ENCODE measurements at places on chromosomes 4 and X.

DNA sequence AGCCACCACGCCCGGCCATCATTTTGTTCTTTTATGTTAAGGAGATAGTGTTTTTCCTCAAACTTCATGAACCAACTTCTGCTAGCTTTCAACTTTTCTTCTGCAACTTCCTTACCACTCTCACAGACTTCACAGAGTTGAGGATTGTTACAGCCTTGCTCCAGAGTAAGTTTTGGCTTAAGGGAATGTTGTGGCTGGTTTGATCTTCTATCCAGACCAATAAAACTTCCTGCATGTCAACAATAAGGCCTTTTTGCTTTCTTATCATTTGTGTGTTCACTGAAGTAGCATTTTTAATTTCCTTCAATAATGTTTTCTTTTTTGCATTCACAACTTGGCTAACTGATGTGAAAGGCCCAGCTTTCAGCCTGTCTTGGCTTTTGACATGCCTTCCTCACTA lies 12.7 kb upstream of the TET2 start:
- DNase-seq: no peak

DNA sequence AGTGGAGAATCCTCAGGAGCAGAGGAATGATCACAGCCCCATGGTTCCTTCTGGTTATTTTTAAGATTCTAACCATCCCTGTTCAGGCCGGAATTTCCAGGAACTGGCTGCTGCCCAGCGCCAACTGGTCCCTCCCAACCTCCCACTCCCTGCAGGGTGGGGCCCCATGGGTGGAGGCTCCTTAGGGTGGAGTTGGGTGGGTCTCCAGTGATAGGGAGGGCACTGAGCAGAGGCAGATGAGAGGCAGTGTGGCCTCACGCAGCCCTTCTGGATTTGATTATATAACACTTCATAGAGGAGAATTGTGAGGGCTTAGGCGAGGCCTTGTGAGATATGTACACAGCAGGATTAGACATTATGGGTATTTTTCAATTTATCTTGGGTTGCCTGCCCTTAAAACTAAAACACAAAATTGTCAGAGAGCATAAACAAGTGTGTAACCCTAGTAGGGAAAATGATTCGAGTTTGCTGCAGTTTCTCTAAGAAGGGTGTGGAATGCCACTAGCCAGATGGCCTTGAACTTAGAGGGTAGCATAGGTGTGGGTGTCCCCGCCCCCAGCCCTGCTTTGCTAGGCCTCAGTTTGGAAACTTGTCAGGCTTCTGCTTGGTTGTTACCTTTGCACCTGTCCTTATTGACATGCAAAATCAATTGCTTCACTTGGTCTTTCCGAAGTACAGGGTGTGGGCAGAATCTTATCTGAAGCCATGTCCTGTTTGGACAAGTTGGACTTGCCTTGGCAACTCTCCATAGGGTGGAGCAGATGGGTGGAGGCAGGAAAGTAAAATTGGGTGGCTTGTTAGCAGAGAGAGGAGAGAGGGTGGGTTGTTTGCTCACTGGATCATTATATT lies 9.4 kb downstream of the KLF3 start:
- no peak for DNase-seq

DNA sequence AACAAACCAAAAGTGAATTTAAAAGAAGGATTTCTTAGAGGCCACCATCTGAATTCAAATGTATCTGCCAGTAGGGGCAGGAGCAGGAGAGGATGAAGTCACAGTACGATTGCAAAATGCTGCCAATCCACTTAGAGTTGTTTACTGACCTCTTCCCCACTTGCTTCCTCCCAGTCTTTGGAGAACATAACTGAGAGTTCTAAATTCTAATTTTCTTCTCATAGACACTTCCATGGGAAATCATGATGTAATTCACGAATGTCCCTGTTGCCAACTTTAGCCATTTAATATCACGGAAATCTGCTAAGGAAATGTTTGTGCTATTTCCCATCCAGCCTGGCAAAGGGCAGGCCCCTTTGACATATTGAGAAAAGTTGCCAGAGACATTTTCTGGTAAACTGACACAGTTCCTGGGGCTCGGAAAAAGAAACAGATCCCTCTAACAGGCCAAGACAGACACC lies 33.6 kb upstream of the NOCT start:
- peak; percentile 16 for DNase-seq

DNA sequence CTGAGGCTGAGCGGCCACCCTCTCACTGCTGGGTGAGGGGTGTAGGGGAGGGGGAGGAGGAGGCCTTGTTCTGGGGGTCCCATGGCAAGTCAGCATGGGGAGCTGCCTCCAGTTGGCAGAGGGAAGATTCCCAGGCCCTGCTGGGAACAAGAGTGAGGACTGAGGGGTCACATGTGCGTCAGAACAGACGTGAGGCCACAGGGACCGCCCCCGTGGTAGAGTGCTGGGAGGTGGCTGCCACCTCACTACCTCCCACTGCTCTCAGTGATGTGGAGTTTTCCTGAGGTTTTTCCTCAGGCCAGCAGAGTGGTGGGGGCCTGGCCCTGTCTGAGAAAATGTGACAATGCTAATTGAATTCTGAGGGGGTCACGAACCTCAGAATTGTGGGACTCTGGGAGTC lies 568 bp downstream of the MAGEC1 start:
- DNase-seq: no peak

DNA sequence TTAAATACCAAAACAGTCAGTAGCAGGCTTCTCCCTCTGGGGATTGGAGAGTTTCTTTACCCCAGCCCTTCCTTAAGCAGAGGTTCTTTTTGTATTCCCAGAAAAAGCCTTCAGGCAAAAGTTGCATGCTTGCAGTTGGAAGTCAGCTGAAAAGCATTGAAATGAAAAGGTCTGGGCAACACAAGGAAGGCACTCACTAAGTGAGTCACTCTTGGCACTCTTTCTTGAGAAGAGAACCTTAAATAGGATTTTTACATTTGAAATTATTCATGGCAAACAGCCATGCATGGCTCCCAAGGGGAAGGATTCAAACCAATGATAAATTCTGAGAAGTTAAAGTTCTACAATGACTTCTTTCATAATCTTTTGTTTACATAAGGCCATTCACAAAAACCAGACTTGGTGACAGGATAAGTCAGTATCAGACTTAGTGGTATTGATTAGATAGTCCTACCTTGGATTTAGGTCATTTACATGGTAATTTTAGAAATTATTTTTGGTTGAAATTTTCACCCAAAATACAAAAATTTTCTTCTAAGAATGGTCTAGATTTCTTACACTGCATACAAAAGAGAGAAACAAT lies 2068.9 kb downstream of the PCDH7 start:
- peak; percentile 58 for DNase-seq

GRCh38 chr4:108405586-108405985 lies 214.8 kb upstream of the RPL34 start:
- no peak for DNase-seq

DNA sequence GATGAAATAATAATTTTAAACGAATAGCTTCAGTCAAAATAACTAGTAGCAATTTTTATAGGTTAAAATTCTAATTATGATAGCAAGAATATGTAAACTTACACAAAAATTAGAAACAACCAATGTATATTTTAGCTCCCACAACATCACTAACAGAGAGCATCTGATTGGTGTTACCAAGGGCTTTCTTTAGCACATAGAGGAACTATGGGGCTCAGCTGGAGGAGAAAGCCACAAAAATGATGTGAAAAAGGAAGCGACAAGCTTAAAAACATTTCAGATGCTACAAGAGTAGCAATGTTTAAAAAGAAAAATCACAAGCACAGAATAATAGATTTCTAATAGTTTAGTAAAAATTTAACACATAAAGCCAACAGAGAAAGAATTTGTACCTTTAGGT lies 56.3 kb downstream of the ATP8A1 start:
- DNase-seq: no peak

DNA sequence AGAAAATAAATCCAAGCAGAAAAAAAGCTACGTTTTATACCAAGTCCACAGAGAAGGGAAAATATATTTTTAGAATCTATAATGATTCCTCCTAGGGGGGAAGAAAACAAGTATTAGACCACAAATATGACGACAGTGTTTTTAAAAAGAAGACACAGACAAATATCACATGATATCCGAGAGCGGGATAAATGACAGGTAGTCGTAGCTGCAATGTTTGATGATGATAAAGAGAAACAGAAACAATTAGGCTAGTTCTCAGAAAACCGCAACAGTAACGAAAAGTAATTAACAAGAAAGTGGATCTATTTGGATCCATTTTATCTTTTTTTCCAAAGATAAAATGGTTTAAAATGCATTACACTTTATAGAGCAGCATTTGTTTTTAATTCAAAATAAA lies 918 bp downstream of the HAUS3 start:
- DNase-seq: no peak

DNA sequence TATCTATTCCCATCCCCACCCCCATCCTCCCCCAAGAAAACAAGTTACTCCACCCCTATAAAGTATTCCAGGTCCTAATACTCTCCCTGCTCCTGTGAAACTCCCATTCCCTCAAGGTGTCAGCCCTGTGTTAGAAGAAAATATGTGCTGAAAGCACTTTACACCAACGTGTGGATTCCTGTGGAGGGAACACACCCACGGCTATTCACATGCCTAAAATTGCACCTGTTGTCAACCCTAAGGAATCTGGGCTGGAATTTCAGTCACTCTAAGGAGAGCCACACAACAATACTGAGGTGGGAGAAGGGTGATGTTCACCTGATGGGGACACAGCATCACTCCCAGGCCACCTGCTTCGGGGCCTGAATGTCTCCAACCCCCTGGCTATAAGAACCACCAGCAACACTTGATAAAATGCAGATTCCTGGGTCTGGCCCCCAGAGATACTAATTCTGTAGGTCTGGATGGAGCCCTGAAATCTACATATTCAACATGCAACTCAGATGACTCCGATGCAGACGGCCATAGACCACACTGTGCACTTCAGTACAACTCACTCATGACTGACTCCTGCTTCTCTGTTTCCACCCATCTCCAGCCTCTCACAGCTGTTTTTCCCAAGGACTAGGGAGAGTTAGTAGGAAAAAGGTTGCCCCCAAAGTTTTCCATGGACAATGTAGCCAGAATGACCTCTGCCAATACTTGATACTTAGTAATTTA lies 15.8 kb downstream of the SCD5 start:
- DNase-seq: no peak

DNA sequence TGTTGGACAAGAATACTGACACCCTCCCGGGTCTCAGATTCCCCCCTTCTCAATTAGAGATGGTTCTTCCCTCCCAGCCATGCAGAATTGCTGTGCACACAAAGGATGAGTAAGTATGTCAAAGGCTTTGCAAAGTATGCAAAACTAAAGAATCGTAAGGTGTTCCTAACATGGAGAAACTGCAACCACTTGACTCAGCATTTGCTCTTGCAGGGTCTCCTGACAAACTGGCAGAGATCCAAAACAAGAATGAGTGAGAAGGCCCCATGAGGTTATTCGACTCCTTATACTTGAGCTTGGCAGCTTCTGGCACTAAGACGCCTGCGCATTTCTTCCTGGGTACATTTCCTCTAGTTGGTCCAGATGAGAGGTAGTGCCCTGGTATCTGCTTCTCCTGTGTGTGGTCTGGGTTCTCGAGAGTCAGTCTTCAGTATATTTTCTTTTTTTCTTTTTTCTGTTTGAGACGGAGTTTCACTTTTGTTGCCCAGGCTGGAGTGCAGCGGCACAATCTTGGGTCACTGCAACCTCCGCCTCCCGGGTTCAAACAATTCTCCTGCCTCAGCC lies 8.2 kb downstream of the FAM184B start:
- peak; percentile 38 for DNase-seq

- no peak for DNase-seq
Observed at GRCh38 chrX:142891046-142891445, 134.7 kb upstream of the SPANXN4 start.

DNA sequence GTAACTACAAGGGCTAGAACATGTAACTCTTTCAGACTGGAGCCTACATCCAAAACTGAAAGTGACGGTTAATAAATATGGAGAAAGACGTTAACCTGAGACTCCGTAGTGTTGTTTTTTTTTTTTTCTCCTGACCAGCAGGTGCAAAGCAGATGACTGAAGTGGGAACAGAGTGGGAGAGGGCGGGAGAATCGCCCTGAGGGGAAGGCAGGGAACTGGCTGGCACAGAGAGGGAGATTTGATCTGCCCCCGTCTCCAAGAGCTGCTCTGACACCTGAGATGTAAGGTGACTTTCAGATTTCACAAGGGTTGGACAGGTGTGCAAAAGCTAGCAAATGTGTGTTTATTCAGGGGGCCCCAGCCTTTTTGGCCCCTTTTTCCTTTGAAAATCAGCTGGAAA lies 180.2 kb downstream of the PALLD start:
- no peak for DNase-seq

DNA sequence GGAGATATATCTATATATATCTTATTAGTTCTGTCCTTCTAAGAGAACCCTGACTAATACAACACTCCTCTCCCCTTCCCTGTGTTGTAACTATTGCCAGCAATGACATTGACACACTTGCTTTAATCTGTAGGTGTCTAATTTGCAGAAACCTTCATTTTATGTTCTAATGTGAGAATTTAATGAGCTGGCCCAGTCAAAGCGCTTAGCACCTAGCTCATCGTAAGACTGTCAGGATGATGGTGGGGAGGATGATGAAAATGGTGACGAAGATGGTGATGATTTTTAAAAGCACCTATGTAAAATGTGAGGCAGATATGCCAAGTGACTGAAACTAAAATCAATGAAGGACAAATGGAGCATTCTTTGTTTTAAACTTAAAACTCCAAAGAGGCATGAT lies 183.8 kb downstream of the DHX15 start:
- DNase-seq: no peak

DNA sequence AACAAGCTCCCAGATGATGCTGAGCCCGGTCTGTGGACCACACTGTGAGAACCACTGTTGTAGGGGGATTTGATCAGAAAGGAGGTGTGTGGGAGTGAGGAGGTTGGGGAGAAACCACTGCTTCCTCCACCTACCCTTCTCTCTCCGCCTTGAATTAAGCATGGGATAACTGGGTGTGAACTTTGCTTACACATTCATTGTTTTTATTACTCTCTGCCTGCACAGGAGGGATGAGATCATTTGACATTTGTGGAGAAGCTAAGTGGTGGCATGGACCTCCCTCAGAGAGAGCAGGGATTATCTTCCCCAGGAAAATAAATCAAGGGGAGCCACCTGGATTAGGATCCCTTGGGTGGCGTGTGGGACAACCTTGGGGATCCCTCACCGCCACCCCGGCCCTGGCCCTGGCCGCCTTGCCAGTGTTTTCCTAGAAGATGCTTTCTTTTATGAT lies 212.1 kb upstream of the ATP6AP2 start:
- DNase-seq: no peak

GRCh38 chrX:111609206-111609605 lies 71.8 kb upstream of the ALG13 start:
- DNase-seq: no peak

DNA sequence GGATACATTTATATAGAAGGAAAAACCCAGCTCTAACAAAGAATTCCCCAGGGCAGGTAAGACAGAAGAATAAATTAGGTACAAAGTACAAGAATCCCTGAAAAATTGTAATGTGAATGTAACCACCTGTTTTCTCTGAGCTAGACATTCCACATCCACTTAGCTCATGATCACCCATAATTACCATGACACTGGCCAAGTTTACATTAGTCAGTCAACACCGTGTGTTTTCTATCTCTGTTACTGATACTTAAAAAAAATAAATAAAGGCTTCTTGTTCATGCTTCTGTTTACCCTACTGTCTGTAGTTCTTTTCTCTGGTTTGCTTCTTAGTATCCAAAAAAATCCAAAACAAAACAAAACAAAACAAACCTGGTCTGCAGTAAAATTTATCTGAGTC lies 66.0 kb downstream of the CBLL2 start:
- DNase-seq: no peak

- DNase-seq: no peak
Observed at GRCh38 chr4:74654230-74654681, 140.1 kb downstream of the BTC start.

GRCh38 chr4:108540536-108540935 lies 79.8 kb upstream of the RPL34 start:
- no peak for DNase-seq

Measured in retinal pigment epithelial cell (primary cell).